Right renal pelvis (tissue), 4 donors: ENCODE measurements at places on chromosomes 16 and 17.
A peak's percentile ranks its signal among the peaks of the same experiment; 100 is the strongest.

DNA sequence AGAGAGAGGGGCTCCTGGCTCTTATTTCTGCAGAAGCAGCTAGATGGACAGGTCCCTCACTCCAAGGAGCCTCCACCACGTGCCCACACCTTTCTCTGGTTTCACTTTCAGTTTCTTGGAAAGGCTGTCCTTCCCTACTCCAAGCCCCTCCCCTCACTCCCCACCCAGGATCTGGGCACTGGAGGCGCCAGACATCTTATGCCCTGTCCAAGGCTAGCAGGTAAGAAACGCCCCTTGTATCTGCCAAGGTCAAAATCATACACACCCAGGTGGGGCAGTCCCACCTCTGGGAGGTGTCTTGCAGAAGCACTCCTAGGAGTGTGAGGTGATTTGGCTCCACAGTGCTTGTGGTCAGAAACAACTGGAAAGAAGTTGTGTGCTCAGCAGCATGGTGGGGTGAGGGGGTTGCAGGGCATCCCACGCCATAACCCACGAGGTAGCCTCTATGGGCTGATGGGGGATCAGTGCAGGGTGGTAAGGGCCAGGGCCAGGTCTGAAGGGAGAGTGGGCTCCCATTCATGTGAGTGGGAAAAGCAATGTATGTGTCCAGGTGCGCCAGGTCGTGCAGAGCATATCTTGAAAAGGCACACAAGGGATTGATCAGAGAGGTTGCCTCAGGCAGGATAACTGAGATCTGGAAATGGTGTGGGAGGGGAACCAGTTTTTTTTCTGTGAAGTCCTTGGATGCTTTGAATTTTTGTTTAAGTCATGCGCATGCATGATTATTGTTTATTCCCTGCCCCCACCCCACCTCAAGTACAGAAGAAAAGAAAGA is 31.8 kb upstream of the PRM1 start:
- DNase-seq = no peak

DNA sequence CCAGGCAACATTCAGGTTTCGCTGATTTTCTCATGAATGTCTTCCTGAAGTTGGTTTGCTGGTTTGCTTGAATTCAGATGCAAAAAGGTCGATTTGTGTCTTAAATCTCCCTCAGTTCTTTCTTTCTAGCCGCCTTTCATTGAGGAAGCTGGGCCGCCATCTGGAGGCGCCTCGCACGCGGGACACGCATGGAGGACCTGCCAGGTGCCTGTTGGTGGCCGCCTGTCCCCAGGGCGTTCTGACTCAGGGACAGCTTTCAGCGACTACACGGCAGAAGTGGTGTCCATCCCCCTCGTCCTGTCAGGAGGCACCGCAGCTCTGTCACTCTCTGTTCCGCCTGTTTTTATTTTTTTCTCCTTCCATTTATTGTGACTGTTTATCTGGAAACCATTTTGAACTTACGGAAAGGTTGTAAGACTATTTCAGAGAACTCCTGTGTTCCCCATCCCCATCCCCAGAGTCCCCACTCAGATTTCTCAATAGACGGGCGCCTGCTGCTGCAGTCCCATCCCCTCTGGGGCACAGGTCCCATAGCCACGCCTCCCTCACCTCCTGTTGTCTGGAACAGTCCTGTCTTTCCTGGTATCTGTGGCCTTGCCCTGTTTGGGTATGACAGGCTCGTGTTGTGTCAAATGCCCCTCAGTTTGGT is 33.2 kb downstream of the COX4I1 start:
- no peak for DNase-seq

DNA sequence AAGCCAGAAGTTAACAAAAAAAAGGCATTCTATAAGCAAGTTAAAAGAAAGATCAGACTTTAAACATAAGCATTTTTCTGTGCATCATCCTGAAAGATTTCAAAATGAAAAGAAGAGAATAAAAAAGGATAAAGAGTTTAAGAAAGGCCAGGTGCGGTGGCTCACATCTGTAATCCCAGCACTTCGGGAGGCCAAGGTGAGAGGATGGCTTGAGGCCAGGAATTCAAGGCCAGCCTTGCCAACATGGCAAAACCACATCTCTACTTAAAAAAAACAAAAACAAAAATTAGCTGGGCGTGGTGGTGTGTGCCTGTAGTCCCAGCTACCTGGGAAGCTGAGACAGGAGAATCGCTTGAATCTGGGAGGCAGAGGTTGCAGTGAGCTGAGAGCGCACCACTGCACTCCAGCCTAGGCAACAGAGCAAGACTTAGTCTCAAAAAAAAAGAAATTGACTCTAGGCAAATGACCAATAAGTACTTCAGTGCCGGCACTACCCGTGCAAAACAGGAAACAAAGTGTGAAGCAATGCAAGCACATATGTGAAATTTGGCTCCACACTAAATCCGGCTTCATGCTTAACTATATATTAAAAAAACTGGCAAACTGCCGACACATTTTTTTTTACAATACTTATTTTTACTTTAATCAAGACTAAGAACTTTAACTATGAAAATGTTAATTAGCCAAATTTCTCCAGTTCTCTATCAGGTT is 83.2 kb upstream of the C17orf78 start:
- no peak for DNase-seq

- peak; percentile 38 for DNase-seq
Measured at GRCh38 chr16:80899809-80900592, 95.6 kb upstream of the CDYL2 start.

- DNase-seq = no peak
Measured at GRCh38 chr16:20846551-20846950, 40.2 kb downstream of the REXO5 start.

DNA sequence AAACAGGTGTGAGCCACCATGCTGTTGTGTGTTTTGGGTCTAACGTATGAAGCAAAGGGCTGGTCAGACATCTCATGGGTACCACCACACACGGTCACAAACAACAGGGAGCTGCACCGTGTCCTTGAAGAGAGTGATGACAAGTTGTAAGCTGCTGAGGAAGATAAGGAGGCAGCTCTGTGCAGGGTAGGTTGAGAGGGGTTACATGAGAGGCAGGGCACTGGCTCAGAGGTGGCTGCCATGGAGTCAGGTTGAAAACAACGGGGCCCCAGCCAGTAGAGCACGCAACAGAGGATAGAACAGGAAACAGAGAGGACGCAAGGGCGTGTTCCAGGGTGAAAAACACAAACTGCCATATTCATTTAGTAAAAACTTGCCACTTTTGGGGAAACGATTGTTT is 52.2 kb downstream of the TRARG1 start:
- DNase-seq = no peak

GRCh38 chr17:49638818-49639217 is 39.1 kb downstream of the SPOP start:
- DNase-seq = no peak

DNA sequence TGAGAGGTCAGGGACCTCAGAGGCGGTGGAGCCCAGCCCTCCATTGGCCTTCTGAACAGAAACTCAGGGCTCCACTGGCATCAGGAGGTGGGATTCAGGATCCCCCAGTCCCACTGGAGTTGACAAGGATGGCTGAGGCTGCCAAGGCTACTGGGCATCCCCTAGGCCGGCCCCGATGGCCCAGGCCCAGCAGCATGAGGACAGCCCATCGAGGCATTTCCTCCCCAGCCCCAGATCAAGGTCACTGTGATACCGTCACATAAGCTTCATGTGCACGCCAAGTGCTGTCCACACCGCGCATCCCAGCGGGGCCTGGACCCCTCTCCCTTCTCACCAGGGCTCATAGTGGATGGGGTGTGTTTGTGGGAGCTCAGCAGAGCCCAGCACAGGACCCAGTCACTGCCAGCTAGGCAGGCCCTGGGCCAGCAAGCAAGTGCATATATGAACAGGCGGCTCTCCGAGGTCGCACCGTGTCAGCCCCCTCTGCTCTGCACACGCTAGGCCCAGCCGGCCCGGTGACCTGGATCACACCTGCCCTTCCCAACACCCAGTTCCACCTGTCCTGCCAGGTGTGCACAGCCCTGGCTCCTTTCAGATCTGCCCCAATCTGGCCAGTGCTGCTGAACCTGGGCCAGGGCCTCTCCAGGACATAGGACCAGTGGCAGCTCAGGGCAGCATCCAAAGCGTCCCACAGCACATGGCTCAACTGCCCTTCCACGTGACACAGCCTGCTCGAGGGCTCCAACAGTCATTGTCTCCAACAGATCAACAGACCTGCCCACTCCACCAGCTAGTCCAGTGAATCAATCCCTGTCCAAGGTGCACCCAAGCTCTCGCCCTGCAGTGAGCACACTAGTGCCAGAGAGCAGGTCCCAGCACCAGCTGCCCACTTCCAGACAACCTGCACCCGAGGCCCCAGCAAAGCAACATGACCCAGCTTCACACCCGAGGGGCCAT is 32.8 kb upstream of the RASD1 start:
- no peak for DNase-seq

- DNase-seq = no peak
Measured at GRCh38 chr16:8964462-8964861, 756 bp upstream of the USP7 start.

DNA sequence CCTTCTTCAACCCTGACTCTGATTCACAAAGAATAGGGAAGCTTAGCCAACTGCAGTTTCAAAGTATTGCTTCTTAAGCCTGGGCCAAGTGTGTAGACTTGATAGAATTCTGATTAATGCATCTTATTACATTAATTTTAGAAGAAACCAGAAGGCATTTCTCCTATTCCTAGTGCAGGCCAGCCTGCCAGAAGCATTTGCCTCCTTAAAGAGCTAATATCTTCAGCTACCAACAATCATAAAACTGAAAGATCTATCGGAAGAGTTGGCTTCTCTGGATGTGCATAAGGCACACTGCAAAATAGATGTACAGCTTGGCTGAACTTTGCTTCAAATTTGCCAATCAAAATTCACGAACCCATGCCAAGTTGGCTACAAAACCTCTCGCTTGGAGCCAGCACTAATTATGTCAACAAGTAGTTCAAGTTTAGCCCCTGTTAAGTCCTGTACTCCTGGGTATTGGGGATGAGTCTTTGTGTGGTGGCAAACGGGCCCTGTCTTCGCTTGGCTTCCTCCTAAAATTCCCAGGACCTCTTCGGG is 717.8 kb downstream of the WWOX start:
- no peak for DNase-seq

GRCh38 chr17:14204546-14204945 is 32.1 kb downstream of the CDRT15 start:
- DNase-seq = no peak

DNA sequence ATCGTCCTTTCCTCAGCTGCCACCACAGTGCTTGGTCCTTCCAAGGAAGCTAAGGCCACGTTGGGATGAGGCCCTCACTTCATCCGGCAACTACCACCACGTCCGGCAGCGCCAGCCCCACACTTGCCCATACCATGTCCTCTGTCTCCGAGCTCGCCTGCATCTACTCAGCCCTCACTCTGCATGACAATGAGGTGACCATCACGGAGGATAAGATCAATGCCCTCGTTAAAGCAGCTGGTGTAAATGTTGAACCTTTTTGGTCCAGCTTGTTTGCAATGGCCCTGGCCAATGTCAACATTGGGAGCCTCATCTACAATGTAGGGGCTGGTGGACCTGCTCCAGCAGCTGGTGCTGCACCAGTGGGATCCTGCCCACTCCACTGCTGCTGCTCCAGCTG is 44.9 kb downstream of the TTC19 start:
- DNase-seq = no peak

- DNase-seq = no peak
Measured at GRCh38 chr16:8167436-8167835, 422.9 kb downstream of the TMEM114 start.

- no peak for DNase-seq
Measured at GRCh38 chr16:85332175-85332574, 219.9 kb upstream of the CIBAR2 start.

DNA sequence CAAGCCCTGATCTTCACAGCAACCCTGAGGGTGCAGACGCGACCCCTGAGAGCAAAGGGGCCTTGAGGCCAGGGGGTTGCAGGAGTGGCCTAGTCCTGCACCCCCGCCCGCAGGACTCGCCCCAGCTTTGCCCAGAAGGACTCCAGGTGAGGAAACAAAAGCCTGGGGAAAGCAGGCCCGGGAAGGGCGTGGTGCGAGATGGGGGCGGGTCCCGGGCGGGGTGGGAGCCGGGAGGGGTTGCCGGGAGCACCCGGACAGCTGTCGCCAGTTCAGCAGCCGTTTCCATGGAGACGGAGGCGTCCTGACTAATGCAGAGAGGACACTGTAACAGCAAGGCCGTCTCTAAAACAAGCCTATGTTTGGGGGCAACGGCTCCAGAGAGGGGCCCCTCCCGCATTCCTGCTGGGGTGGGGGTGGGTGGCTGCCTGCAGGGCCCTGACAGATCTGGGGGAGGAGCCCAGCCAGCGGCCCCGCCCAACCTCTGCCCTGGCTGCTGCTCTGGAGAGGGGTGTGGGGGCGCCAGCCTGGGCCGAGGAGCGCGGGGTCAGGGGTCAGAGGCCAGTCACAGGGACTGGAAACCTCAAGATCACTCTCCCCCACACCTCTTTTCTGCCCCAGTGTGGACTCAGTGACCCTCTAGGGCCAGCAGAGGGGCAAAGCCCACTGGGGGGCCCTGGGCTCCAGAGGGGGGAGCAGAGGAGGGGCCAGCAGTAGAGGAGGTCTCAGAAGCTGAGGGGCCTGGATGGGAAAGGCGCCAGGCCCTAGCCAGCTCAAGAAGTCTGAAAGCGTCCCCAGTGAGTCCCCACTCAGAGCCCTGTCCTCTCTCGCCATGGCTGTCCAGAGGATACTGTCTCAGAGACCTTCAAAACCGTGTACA is 3.1 kb upstream of the TPPP3 start:
- DNase-seq = peak; percentile 77

DNA sequence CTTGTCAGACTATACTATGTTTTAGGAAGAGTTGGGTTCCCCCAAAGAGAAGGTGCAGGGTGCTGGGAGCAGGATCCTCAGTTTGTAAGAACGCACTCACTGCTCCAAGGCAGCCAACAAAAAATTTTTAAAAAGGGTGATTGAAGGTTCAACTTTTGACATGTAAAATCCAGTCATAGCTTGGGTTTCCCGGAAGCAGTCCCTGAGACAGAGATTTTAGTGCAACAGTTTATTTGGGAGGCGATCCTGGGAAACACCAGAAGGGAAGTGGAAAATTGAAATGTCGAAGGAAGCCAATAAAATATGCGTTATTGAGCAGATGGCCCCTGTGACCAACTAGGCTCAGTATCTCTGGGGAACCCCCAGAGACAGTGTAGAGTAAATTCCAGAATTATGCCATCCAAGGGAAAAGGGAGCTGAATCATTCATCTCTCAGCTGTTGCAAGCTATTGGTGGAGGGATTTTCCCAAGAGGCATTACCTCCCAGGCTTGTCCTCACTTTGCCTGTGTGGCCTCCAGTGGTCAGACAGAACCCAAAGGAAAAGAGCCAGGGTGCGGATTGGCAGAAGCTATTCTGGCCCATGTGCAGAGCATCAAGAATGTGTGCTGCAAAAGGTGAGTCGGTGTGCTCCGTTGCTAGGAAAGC is 72.9 kb downstream of the HS3ST3B1 start:
- DNase-seq = no peak

GRCh38 chr16:84502581-84502980 is 1.9 kb downstream of the MEAK7 start:
- DNase-seq = no peak
